ENCODE measurements at places on chromosomes 16 and 17.

GRCh38 chr17:4938688-4939545, 929 bp downstream of the SLC25A11 start:
- no peak for DNase-seq

DNA sequence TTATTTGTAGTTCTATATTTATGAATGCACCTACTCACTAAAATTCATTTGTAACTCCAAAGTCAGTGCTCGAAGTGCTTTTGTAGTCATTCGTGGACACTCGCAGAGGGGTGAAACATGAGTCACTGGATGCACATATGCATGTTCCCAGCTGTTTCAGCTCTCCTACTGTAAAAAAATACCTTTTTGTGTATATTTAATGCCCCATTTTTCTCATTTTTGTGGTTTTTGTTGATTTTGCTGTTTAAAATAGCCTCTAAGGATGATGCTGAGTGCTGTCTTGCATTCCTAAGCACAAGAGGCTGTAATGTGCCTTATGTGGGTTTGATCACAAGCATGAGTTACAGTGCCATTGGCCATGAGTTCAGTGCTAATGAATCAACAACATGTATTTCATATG, 30.6 kb downstream of the CENPV start:
- DNase-seq = no peak

GRCh38 chr16:35908942-35909341, 2449.5 kb downstream of the TP53TG3F start:
- DNase-seq = no peak

DNA sequence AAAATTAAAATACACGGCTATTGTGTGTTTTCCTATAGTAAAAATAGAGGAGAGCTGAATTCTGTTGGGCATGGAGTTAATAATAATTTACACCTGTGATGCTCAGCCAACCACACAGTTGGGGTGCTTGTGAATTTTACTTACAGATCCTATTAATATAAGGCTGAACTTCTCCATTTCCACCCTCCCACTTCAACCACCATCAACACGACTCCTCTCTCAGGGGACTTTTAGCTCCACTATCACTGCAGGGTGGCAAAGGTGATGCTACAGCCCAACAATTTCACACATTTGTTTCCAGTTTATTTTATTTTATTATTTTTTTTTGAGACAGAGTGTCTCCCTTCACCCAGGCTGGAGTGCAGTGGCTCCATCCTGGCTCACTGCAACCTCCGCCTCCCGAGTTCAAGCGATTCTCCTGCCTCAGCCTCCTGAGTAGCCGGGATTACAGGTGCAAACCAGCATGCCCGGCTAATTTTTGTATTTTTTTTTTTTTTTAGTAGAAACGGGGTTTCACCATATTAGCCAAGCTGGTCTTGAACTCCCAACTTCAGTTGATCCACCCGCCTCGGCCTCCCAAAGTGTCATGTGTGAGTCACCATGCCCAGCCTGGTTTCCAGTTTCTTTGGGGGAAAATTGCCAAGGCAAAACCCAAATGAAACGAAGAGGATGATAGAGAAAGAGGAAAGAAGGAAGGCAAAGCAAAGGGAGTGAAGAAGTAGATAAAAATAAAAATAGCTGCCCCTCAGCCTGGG, 57.9 kb downstream of the GNA13 start:
- DNase-seq = no peak

DNA sequence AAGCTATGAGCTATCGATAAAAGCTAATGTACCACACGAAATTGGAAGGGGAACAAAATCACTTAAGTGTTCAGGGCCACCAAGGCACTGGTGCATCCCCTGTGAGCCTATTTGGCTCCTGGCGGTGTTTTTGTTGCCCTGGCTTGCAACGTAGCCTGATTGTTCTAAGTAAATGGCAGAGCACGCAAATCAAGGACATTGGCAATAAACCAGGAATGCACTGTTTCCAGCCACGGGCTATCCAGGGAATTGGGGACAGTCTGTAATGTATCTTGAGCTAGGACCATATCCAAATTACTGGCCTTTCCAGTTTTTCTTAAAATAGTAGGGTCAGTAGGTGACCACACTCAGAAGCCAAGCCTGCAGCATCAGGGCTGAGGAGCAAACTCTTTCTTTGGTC, 734.0 kb downstream of the MAF start:
- DNase-seq = no peak

- no peak for DNase-seq
Observed at GRCh38 chr16:73020409-73020884, 27.5 kb downstream of the ZFHX3 start.

DNA sequence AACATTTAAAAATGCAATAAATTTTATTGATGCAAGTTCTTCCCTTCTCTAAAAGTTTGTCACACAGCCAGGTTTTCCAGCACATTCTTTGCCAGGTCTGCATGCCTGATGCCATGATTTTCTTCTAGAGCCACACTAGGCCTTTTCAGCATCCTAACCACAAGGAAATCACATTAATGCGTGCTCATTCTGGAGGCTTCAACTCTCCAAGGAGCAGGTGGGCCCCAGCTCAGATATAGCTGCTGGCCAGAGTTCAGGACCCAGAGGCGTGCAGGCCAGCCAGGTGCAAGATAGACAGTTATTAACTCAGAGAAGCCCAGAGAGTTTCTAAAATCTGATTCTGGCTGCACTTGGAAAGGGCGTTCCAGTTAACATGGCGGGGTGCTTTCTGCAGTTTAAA, 124.5 kb upstream of the MAF start:
- no peak for DNase-seq

DNA sequence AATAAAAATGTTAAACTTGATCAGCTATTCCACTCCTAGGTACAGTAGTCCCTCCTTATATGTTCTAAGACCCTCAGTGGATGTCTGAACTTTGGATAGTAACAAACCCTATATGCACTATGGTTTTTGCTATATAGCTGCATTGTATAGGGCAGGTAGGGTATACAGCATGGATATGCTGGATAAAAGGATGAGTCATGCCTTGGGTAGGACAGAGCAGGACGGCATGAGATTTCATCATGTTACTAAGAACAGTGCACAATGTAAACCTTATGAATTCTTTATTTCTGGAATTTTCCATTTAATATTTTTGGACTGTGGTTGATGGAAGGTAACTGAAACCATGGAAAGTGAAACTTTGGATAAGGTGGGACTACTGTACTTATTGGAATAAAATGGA, 235.1 kb downstream of the CEP112 start:
- DNase-seq = no peak

GRCh38 chr17:41625602-41626001, 1.2 kb upstream of the KRT17 start:
- DNase-seq = no peak

DNA sequence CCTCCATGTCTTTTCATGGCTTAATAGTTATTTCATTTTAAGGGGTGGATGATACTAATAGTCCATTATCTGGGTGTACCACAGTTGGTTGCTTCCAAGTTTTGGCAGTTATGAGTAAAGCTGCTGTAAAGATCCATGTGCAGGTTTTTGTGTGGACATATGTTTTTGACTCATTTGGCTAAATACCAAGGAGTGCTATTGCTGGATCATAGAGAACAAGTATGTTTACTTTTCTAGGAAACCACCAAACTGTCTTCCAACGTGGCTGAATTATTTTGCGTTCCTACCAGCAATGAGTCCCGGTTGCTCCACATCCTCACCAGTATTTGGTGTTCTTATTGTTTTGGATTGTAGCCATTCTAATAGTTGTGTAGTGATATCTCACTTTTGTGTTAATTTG, 181.9 kb downstream of the SPECC1 start:
- no peak for DNase-seq

GRCh38 chr16:22762486-22762885, 51.5 kb upstream of the HS3ST2 start:
- no peak for DNase-seq

GRCh38 chr17:66720027-66720426, 114.9 kb upstream of the CACNG5 start:
- no peak for DNase-seq

DNA sequence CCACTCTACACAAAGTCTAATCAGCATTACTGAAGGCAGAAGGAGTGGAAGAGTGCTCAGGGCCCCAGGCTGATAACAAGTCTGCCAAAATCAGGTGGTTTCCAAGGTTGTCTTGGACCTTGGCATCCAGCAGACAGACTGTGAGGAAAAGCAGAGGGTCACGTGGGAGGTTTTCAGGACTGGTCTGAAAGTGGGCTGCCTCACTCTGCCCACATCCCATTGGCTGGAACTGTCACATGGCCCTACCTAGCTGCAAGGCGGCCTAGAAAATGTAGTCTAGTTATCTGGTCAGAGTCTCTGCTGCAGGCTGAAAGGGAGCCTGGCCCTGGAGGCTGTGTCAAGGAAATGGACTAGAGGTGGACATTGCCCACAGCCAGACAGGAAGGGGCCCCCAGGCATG, 310.7 kb upstream of the ASIC2 start:
- no peak for DNase-seq

DNA sequence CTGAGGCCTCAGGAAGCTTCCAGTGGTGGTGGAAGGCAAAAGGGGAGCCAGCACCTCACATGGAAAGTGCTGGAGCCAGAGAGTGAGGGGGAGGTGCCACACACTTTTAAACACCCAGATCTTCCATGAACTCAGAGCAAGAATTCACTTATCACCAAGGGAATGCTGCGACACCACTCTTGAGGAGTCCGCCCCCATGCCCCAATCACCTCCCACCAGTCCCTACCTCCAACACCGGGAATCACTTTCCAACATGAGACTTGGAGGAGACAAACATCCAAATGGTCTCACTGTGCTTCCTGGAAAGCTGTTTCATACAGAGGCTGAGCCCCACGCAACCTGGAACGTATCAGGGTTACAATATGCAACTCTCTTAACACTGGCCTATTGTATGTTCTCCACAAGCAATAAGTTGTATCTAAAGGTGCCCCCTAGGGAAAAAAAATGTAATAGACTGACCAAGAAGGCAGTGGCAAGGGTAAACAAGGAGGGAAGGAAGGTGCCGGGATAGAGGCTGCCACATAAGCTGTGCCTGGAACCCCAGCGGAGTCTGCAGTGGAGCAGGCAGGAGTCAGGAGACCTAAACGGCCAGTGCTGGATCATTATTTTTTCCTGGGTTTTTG, 106.7 kb upstream of the FOXF1 start:
- no peak for DNase-seq

- no peak for DNase-seq
Observed at GRCh38 chr17:280216-280615, 72.4 kb downstream of the RPH3AL start.

DNA sequence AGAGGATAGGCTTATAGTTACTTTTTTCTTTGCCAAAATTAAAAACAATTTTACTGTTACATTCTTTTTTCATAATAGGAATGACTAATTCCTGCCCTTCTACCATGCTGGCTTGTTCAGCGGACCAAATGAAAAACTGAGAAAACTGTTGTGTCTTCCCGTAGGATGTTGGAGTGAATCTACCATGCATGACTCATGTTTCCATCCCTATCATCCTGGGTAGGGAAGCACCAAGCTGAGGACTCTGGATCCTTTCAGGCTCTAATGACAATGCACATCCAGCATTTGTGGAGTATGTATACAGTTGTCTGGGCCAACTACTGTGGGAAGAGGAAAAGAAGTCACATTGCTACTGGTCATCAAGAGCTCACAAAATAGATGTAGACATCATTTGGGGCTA, 41.1 kb upstream of the DHX8 start:
- DNase-seq = no peak

All from renal pelvis (tissue), 12 donors.